ENCODE measurements at places on chromosomes 1 and 21.

DNA sequence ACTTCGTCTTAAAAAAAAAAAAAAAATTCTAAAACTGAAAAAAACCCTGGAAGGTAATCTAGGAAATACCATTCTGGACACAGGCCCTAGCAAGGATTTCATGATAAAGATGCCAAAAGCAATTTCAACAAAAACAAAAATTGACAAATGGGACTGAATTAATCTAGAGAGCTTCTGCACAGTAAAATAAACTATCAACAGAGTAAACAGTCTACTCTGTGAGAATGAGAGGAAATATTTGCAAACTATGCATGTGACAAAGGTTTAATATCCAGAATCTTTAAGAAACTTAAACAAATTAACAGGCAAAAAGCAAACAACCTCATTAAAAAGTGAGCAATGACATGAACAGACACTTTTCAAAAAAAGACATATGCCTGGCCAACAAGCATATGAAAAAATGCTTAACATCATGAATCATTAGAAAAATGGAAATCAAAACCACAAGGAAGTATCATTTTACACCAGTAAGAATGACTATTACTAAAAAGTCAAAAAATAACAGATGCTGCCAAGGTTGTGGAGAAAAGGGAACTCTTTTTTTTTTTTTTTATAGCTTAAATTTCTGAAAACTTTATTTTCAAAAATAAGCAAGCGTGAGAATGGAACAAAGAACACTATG, 29.4 kb upstream of the RNPC3 start:
- no peak for DNase-seq

GRCh38 chr1:200224315-200224714, 185.5 kb downstream of the ZNF281 start:
- no peak for DNase-seq

GRCh38 chr21:43727519-43728153, 8.7 kb downstream of the PDXK start:
- no peak for DNase-seq

DNA sequence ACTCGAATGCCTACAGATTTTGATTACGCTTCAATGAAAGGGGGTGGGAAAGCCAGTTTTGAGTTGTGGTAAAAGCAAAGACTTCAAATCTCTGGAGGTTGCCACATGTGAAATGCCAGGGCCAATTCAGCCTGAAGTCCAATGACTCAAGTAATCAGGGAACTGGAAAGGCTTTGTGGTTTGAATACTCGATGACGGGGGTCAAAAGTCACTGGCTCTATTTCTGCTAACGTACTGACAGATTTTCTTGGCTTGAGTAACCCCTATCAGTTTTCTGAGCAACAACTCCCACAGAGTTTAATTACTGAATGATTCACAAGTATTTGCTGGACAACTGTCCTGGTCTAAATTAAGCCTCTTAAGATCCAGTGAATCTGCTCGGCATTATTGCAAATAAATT, 152.2 kb downstream of the SIPA1L2 start:
- no peak for DNase-seq

GRCh38 chr1:43912607-43913006, 21.0 kb upstream of the ARTN start:
- DNase-seq: no peak

DNA sequence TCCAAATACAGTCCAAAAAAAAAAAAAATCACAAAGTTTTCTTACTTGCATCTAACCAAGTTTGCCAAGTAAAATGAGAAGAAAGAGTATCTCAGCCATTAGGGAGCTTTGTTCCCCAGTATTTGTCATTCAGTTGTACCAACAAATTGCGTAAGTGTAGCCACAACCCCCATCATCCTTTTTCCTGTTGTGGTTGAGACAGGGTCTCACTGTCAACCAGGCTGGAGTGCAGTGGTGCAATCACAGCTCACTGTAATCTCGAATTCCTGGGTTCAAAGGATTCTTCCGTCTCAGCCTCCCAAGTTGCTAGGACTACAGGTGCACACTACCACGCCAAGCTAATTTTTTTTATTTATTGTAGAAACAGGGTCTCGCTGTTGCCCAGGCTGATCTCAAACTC, 9.5 kb downstream of the STX6 start:
- no peak for DNase-seq

DNA sequence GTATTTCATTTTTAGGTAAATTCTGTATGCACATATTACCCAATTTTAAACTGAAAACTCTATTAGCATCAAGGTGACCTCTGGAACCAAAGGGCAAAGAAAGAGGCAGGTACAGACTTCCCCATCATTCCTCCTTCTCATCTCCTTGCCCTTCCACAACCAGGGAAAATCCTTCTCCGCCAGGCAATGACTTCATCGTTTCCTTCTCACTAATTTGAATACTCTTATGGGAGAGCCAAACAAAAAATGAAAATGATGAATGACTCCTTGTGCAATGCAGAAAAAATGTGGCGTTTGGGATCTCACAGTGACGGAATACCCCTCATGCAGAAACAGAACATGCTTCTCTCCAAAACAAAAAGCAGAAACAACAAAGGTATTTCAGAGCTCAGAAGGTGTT, 83.7 kb downstream of the HLCS start:
- DNase-seq: no peak

DNA sequence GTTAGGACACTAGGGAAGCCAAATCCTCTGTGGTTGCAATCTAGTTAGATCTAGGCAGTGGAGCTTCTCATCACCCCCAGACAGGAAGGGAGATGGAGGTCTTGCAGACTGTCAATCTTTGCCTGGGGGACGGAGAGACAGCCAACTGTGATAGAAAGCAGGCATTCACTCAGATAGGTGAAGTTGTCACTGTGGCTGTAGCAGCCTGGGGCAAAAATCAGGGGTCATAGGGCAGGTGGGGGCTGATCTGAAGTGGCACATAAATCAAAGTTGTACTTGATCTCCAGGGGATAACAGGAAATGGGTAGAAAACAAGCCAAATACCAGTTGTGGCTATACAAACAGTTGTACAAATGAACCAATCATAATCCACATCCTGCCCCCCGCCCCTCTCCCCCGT, 620.9 kb upstream of the USP24 start:
- no peak for DNase-seq

DNA sequence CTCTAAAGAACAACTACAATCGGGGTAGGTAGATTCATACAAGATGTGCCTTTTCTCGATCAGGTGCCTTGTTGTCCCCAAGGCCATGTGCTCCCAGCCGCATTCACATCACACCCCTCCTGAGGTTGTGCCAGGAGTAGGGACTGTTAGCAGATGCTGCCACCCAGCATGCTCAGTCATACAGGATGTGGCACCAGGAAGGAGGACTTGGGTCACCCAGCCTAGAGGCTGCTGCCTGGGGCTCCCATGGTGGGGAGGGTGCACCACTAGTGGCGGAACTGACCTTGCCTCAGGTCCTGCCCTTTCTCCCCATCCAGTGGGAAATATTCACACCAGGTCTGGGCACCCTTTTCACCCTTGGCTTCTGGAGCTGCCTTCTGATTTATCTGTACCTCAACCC, 8.3 kb downstream of the TEX35 start:
- DNase-seq: no peak

DNA sequence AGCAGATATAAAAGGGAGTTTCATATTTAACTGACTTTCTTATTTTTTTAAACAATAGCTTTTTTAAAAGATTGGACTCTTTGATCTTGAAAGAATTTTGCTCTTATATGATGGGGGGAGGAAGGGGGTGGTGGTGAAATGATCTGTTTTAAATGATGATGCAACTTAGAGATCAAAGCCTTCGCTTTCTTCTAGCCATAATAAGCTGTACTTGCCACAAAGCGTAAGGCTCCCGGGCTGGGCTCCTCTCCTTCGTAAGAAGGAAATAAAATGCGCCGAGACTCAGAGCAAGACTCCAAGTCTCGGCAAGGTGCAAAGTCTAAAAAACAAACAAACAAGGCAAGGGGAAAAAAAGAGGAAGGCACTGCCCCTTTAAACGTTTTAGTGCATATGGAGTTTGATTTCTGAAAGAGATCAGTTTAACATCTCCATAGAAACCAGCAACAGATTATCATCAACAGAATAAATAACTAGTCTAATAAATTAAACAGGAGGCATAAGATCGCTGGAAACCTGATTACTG, 3.3 kb downstream of the CASZ1 start:
- no peak for DNase-seq

DNA sequence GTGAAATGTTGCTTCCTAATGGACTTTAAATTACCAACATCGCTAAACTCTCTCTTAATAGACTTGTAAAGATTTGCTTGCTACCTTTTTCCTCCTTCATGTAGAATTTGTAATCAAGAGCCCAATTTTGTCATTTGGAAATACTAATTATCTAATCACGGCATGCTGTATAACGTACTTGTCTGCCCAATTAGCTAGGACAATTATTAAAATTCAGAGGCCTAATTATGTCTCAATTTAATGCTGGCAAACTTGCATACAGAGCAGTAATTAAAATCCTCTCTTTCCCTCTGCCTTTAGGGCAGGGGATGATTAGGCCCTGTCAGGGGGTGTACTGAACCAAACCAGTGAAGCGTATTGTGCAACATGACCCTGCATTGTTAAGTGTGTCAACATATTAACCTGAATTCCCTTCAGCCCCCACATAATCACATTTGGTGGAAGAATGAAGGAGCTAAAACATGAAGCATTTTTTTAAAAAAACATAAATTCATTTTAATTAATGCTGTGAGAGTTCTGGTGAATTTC, 137.4 kb upstream of the BARHL2 start:
- DNase-seq: no peak

DNA sequence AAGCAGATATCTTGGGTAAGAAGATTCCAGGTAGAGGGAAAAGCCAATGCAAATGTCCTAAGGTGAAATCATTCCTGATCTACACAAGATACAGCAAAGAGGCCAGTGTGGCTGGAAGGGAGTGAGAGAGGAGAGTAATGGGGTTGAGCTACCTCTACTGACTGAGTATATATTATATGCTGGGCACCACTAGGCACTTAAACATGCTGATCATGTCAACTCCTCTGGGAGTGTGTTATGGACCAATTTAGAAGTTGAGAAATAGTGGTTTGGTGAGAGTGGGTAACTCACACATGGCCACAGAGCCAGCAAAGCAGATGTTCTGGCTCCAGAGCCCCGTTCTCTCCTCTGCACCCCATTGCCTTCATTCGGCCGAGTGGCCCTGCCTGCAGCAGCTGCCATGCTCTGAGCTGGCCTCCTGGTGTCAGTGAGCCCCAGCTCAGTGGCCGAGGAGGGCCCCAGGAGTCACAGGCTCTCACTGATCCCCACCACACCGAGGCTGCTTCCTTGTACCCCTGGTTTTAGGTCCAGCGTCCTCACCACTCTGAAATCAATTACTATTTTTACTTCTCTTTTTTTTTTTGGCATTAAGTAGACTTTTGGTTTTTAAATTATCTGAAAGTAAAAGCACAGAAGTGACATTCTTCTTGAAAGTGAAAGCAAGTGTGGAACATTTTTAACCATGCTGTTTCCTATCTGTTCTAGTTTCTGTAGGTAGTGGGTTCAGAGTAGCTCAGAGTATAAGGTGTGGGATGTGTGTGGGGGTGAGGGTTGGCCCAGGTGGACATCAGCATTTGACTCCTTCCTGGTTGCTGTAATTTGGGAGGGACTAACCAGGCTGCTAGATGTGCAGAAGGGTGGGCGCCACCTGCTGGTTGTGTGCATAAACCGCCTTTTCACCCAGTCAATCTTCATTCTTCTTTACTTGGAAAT, 45.8 kb upstream of the CRNN start:
- peak; percentile 78 for DNase-seq

DNA sequence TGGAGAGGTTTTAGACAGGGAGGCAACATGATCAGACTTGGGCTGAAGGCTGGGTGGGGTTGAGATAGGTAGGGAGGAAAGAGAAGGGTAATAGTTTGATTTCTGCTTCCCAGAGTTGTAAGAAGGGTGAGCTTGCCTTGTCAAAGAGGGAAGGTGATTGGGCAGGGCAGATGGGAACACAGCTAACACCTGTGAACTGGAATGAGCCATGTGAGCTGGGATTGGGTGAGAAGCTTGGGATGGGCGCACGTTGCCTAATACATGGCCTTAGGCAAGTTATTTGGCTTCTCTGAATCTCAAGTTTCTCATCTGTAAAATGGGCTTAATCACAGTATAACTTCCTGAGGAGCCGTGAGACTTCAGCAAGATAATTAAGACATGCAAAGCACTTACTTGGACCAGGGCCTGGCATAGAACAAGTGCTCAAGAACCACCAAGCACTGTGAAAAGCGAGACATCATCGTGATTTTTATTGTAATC, 33.8 kb upstream of the ID3 start:
- no peak for DNase-seq

DNA sequence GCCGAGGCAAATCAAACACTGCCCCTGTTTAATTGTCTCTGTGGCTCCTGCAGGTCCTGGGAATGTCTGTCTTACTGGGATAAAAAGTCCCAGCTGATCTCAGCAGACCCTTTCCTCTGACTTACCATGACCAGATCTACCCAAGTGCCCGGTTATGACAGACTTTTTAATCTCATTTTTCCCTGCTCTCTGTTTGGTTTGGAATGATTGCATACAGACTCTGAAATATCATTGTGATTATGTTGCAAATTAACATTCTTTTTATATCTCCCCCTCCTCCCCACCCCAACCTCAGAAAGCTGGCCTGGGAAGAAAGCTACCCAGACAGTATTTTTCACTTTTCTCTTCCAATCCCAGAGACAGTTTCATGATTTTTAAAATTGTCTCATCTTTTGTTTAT, 16.3 kb downstream of the RAB7B start:
- no peak for DNase-seq

GRCh38 chr1:37930246-37931101, 16.4 kb downstream of the INPP5B start:
- peak; percentile 45 for DNase-seq

DNA sequence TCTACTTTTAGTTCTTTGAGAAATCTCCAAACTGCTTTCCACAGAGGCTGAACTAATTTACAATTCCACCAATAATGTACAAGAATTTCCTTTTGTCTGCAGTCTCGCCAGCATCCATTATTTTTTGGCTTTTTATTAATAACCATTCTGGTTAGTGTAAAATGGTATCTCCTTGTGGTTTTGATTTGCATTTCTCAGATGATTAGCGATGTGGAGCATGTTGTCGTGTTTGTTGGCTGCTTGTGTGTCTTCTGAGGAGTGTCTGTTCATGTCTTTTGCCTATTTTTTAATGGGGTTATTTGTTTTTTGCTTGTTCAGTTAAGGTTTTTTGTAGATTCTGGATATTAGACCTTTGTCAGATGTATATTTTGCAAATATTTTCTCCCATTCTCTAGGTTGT, 131.5 kb downstream of the MAST2 start:
- DNase-seq: no peak

- peak; percentile 65 for DNase-seq
Measured at GRCh38 chr1:52842643-52843310, at the start of gene ZYG11A. TSS of gene ZYG11A (plus strand) at chr1:52842760. CDS start at chr1:52842884, 124 bp downstream.

DNA sequence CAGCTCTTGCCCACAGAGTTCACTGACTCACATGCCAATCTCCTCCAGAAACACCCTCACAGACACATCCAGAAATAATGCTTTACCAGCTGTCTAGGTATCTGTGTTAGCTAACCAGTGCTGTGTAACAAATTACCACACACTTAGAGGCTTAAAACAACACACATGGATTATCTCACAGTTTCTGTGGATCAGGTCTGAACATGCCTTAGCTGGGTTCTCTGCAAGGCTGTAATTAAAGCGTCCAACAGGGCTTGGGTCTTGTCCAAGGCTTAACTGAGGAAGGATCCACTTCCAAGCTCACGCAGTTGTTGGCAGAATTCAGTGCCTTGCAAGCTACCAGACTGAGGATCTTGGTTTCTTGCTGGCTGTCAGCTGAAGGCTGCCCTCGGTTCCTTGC, 92.5 kb upstream of the RGS4 start:
- no peak for DNase-seq

All from stimulated activated CD4-positive, alpha-beta T cell treated with anti-CD3 and anti-CD28 coated beads, Interleukin-4, amount 100 ng/mL, for 24 hours (primary cell).